Stimulated activated CD8-positive, alpha-beta memory T cell treated with anti-CD3 and anti-CD28 coated beads, Interleukin-4, amount 100 ng/mL, for 48 hours (primary cell): ENCODE measurements at places on chromosomes 12 and 14.

GRCh38 chr12:10067942-10068341 lies 30.8 kb downstream of the CLEC1A start:
- DNase-seq, result no peak

GRCh38 chr14:64612971-64613666 lies 63.4 kb downstream of the PPP1R36 start:
- DNase-seq, result no peak

DNA sequence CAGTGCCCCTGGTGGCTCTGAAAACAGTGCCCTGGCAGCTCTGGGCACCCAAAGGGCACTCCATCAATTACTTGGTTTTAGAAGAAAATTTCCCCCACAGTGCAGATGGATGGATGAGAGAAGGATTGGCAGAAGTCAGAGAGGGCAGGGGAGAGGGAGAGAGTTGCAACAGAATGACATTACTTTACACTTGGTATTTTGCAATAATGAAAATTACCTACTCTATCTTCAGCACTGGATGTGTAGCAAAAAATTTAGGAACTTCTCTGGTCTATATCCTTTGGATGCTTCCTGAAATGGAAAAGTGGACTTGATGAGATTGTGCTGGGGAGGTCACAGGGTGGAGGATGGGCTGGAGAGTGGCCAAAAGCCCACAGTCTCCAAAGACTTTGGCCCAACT lies 193.2 kb downstream of the CHST11 start:
- DNase-seq, result no peak

GRCh38 chr12:118617611-118618450 lies 241.5 kb downstream of the SUDS3 start:
- no peak for DNase-seq

- DNase-seq, result no peak
These were observed 91.7 kb upstream of the RASSF8 start for GRCh38 chr12:25866586-25867378.

GRCh38 chr14:76784881-76785280 lies 23.6 kb downstream of the VASH1 start:
- peak; percentile 75 for DNase-seq
